ENCODE measurements at places on chromosomes 7 and 10.

GRCh38 chr10:72697716-72698115 lies 5.8 kb downstream of the MCU start:
- no peak for DNase-seq

GRCh38 chr7:12695965-12696364 lies 8.5 kb downstream of the ARL4A start:
- no peak for DNase-seq

GRCh38 chr7:46448478-46448877 lies 527.4 kb upstream of the IGFBP3 start:
- DNase-seq: no peak

- no peak for DNase-seq
Observed at GRCh38 chr10:15131330-15131729, 34.2 kb downstream of the RPP38 start.

GRCh38 chr10:106493751-106494150 lies 670.8 kb downstream of the SORCS1 start:
- DNase-seq: no peak

DNA sequence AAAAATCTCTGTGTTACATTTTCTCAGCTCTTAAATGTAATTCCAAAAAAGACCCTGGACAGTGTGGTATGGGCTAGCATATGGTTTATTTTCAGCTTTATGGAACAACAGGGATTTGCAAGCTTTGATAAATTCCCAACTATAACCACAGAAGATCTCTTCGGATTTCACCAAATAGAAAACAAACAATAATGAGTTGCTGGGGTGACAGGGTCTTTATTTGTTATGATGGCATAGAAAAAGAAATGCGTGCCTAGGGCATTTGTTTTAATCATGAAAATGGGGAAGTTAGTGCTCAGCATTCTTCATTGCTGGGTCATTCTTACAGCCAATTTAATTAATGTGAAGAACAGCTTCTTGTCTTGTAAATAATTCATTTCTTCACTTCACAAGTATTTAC lies 139.0 kb downstream of the LRRN3 start:
- DNase-seq: no peak

DNA sequence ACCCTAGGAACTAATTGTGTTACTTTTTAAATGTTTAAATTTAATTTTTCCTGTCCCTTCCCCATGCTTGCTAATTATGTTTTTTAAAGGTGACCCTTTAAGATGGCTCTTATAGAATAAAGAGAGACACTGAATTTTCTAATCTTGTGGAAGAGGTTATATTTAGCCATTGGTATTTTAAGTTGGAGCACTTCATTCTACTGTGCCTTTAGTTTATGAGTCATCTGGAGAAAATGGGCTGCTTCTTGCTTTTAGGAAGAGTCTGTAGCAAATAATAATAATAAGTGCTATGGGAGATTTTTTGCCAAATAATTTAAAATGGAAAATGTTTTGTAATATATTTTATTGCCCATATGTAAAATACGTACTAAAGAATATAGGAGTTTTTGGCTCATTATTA lies 139.7 kb downstream of the ADK start:
- no peak for DNase-seq

DNA sequence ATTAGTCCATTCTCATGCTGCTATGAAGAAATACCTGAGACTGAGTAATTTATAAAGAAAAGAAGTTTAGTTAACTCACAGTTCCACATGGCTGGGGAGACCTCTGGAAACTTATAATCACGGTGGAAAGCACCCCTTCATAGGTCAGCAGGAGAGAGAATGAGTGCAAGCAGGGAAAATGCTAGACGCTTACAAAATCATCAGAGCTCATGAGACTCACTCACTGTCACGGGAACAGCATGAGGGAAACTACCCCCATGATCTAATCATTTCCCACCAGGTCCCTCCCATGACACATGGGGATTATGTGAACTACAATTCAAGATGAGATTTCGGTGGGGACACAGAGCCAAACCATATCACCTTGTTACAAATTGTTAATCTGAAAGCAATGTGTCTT lies 15.8 kb downstream of the TAS2R39 start:
- DNase-seq: no peak

- no peak for DNase-seq
Observed at GRCh38 chr10:70302292-70302691, 18.5 kb upstream of the NPFFR1 start.

DNA sequence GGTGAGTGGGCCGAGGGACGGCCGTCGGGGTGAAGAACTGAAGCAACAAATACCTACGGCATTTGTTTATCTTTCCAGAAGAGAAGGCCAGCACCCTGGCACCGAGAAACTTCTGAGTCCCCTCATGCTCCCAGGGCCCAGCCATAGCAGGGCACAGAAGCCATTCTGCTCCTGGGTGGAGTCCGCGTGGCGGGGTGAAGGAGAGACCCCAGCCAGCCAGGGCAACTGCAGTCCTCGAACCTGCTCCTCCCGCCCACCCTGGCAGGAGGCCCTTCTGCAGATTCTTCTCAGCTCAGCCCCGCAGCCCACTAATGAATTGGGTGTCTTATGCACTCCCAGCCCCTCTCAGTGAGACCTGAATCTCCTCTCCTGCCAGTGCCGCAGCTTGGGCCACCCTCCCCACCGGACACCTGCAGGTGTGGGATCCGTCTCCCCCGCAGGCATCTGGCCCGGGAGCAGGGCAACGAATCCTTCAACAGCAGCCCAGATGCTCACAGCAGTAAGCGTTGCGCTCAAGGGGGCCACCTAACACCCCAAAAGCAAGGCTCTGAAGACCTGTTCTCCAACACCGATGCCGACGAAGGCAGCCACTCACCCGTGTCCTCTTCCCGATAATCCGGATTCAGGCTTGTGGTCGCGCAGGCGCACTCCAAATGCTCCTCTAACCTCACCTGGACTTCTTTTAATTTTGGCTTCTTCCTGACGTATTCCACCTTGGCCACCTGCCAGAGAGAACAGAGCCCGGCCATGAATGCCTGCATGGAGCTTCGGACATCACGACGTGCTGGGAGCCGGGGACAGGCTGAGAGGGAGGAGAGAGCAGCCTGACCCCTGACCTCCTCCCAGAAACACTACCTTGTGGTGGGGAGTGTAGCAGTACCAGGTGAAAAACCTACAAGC lies 18.9 kb downstream of the PDGFA start:
- DNase-seq: no peak

DNA sequence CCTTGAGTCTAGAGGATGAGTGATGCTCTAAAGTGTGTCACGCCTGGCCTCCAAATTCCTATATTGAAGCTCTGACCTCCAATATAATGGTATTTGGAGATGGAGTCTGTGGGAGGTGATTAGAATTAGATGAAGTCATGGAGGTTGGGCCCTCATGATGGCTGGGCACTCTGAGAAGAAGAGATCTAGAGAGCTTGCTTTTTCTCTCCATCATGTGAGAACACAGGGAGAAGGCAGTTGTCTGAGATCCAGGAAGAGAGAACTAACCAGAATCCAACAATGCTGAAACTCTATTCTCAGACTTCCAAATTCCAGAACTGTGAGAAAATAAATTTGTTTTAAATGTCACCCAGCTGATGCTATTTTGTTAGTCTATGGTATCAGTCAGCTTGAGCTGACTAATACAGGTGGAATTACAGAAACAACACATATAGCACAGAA lies 15.1 kb downstream of the RNF216 start:
- DNase-seq: no peak

DNA sequence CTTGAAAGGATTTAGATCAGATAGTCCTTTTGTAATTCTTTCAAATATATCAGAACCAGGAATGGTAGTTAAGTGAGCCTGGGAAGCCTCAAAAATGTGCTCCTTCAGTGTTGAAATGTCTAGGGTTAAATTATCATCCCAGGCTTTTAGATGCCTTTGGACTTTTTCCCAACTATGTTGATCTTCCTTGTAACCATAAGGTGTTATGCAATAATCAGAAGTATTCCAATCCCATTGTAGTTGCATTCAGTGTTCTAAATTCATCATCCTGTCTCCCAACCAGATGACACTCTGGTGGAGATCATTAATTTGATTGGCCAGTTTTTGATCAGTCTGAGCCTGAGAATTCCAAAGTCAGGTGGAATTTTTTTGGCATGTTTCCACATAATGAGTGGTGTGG lies 35.1 kb upstream of the AKR1C2 start:
- no peak for DNase-seq
